ENCODE measurements at places on chromosomes 6 and 20.
A peak's percentile ranks its signal among the peaks of the same experiment; 100 is the strongest.

DNA sequence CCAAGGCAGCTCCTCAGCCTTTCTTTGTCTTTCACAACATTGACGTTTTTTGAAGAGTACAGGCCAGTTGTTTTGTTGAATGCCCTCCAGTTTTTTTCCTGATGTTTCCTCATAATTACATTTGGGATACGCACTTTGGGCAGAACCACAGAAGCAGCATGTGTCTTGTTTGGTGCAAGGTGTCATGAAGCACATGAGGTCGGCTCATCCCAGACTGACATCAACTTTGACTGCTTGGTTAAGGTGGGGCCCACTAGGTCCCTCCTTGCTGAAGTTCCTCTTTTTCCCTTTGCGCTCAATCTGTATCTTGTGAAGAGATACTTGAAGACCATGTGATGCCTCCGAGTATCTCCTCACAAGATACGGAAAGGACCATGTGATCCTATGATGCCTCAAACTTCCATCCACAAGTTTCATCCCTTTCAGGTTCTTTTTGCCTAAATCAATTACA lies 10.5 kb downstream of the SNAI1 start:
- no peak for DNase-seq

DNA sequence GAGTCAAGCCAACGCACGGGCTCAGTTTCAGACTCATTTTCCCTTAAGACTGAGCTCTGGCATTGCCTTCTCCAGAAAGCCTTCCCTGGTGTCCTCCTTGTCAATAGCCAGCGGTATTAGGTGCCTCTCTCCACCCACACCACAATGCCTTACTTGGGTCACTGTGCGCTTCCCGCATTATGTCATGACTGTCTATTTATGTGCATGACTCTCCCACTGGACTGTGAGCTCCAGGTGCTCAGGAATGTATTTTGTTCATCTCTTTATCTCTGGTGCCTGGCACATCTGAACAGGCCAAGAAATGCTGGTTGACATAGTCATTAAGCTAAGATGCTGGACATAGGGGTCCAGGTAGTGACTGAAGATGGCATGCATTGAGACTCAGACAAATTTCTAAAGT lies 42.7 kb downstream of the DAAM2 start:
- no peak for DNase-seq

GRCh38 chr20:62655282-62656196 lies 13.2 kb downstream of the SLCO4A1 start:
- DNase-seq: no peak

DNA sequence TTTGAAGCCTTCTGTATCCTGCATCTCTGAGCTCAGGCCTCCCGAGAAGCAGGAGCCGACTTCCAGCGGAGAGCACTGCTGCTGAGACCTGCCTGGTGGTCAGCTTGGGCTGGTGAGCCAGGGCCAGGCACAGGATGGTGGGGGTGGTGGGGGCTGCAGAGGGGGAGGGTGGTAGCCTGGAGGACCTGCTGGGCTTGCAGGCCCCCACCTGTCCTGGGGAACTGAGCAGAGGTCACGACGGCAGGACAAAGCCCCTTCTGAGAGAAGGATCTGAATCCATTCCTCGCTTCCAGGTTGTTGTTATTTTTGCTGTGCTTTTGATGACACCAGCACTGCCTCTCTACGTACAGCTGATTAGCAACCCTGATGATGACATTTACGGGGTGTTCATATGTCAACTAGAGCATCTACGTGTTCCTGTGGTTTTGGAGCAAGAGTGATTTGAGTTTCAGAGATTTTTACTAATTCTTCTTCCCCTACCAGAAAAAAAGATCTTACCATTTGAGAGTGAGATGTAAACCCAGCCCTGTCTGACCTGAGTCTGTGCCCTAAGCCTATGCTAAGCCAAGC lies 35.7 kb upstream of the CD93 start:
- no peak for DNase-seq

GRCh38 chr6:395432-396125 lies 4.0 kb downstream of the IRF4 start:
- no peak for DNase-seq

DNA sequence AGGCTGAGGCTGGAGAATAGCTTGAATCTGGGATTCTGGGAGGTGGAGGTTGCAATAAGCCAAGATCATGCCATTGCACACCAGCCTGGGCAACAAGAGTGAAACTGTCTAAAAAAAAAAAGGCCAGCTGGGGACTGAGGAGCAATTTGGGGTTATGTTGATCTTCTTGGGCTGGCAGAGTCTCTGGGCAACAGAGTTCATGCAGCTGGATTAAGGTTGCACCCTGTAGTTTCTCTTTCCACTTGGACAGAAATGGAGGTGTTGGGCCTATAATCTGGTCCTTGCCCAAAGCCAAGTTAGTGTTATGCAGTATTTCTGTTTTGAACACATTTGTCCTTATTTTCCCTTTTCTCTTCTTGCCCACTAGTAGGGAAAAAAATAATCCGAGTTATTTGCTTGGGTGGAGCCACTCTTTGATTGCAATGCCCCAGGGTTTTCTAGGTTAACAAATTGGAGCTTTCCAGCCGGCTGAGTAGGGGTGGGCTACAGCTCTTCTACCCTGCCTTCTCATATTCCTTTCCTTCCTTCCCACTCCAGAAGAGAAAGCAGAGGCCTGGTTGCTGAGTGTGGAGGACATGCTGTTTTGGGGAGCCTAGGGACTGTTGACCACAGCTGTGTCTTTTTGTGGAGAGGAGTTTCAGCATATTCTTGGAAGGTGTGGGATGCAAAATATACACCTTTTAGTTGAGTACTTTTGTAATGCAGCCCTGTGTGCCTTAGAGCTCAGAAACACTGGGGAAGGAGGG lies 213.9 kb downstream of the SOX4 start:
- no peak for DNase-seq

DNA sequence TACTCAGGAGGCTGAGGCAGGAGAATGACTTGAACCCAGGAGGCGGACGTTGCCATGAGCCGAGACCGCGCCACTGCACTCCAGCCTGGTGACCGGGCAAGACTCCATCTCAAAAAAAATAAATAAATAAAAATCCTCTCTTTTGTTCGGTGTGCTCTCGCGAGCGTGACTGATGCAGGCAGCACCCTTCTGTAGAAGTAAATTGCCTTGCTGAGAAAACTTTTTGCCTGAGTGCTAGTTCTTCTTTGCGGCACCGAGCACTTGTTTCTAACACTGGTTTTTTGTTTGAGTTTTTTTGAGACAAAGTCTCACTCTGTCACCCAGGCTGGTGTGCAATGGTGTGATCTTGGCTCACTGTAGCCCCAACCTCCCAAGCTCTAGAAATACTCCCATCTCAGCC lies 30.5 kb downstream of the PLN start:
- no peak for DNase-seq

GRCh38 chr6:110951008-110951407 lies 7.5 kb upstream of the GTF3C6 start:
- no peak for DNase-seq

DNA sequence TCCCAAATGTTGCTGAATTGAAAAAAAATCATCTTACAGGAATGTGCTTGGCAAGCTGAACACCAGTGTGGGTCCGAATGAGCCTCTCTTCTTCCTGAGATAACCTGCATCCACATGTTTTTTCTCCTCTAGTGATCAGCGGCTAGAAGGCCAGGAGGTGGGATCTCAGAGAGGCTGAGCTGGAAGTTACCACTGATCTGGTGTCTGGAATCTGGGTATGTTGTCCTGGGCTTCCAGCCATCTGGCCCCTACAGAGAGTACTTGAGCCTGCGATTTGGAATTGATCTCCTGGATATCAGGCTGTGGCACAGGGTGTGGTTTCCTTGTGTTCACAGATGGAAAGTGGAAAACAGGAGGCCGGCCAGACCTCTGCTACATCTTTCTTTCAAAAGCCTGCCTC lies 35.9 kb downstream of the SULF2 start:
- no peak for DNase-seq

DNA sequence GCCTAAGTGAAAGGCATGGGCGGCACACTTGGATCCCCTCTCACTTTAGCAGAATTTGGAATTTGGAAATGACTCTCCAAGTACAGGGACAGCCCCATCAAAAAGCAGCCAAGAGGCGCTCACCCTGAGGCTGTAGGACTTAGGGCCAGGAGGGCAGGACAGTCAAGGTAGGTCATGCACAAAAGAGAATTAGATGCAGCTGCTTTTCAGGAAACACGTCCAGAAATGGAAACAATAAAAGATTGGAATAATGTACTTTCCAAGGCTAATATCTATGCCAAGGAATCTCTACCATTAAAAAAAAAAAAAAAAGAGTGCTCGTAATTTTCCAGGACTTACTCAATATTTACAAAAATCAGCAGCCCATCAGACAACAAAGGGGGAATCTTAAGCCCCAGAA lies 19.9 kb downstream of the PREP start:
- DNase-seq: no peak

DNA sequence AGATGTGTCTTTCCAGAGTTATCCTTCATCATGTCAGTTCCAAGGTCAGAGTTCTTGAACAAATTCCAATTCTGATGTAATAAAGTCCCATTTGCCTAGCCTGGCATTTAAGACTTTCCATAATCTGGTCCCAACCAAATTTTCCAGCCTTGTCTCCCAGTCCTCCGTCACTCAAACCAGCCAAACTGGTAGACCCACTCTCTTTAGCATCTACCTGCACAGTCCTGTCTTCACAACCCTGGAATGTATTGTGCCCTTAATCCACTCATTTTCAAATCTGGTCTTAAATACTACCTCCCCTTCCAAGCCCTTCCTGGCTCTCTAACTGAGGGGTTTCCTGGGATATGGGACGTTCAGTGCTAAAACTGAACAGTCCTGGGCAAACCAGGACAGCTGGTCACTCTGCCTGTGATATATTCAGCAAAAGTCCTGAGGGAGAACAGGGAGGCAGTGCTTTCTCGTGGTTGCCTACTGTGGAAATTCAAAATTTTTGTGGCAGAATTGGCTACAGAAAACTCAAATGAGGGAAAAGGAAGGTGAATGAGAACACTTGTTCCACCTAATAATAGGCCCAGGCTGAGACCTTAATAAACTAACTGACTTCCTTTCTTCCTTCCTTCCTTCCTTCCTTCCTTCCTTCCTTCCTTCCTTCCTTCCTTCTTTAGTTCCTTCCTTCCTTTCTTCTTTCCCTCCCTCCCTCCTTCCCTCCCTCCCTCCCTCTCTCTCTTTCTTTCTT lies 10.8 kb upstream of the AKAP7 start:
- no peak for DNase-seq

DNA sequence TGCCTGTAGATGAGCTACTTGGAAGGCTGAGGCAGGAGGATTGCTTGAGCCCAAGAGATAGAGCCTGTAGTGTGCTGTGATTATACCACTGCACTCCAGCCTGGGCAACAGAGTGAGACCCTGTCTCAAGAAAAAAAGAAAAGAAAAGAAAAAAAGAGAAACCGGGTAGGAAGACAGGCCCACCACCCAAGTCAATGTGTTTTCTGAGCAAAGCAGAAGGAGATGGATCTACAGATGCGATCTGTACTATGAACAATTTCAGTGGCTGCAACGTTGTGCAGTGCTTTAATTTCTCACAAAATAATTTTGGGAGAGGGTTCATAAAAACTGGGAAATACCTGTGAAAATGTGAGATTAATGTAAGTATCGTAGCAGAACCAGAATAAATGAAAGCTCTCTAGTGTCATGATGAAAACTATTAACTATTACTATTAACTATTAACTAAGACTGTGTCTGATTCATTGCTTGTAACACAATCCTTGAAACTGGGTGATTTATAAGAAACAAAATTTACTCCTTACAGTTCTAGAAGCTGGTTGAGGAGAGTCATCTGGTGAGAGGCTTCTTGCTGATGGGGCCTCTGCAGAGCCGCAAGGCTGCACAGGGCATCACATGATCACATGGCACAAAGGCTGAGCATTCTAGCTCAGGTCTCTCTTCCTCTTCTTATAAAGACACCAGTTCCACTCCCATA lies 233.1 kb upstream of the ZNF217 start:
- peak; percentile 78 for DNase-seq

DNA sequence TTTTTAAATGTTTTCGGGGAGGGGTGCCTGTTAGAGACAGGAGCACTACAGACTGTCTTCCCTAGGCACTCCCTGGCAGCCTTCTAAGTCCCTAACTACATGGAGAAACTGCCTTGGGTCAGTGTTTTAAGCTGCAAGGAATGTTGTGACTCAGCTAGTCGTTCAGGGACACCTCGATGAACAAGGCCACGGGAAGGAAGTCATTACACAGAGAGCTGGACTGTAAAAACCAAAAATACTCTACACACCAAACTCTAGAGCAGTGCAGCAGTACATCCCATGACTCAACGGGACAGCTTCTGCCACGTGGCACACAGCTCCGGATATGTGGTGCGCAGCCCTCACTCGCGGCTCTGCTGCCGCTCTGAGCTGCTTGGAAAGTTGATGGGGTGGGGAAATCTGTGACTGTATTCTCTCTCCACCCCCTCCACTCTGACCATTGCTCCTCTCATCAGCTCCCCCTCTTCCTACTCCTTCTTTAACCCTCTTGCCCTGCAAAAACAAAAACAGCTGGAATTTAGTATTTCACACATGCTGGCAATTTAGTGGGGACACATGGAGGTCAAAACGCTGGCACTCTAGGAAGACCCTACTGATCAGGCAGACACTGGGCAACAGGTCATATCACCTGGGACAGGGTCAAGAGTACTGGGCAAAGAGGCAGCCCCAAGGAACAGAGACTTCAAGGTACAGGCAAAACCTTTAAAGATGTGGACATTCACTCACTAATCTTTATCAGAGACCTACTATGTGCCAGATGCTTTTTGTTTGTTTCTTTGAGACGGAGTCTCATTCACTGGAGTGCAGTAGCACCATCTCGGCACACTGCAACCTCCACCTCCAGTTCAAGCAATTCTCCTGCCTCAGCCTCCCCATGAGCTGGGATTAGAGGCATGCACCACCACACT lies 10.9 kb upstream of the LPIN3 start:
- DNase-seq: peak; percentile 68

DNA sequence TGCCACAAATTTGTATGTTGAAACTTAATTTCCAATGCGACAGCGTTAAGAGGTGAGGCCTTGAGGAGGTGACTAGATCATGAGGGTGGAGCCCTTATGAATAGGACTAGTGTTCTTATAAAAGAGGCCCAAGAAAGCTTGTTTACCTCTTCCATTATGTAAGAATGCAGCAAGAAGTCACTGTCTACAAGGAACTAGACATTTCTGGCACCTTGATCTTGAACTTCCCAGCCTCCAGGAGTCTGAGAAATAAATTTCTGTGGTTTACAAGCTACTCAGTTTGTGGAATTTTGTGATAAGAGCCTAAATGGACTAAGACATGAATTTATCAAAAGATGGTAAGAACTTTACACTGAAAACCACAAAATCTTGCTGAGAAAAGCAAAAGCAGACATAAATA lies 173.6 kb upstream of the SGK1 start:
- DNase-seq: no peak

- DNase-seq: no peak
These were observed 115.1 kb upstream of the LAMP5 start for GRCh38 chr20:9399322-9399721.

GRCh38 chr6:36733300-36733699 lies 35.7 kb downstream of the RAB44 start:
- no peak for DNase-seq
